ENCODE measurements at places on chromosomes 13 and 19. TPM values are rescaled to one million over a fixed set of nuclear protein-coding genes. Genes with fewer than 3 reads are reported as not detected.

The GRK1 gene
- not detected for total RNA-seq

The EEF1AKMT1 gene
- total RNA-seq = 5.5 TPM

The C19orf18 gene
- not detected for total RNA-seq

The HS6ST3 gene
- total RNA-seq = 0.15 TPM

The SIGLEC5 gene
- not detected for total RNA-seq

The CLPTM1 gene
- 20.4 TPM for total RNA-seq

The PRSS57 gene
- not detected for total RNA-seq

The TNFSF13B gene
- total RNA-seq = 0.61 TPM

The SRRM5 gene
- not detected for total RNA-seq

Measured in epithelial cell of umbilical artery (primary cell).